ENCODE measurements at places on chromosomes 12 and 14. TPM values are rescaled to one million over a fixed set of nuclear protein-coding genes. Genes with fewer than 3 reads are reported as not detected.
A peak's percentile ranks its signal among the peaks of the same experiment; 100 is the strongest.

Gene CFAP73
- not detected for total RNA-seq

Gene COX8C
- total RNA-seq: not detected

Gene TAS2R43
- 0.53 TPM for total RNA-seq

Gene MYBPC1
- not detected for total RNA-seq

Gene RNF212B
- total RNA-seq: not detected

Gene GNB3
- total RNA-seq: 5.2 TPM

GRCh38 chr12:132450418-132451171 lies 39.4 kb upstream of the FBRSL1 start:
- H3K36me3 ChIP-seq: no peaks in the 10 kb centered on the region
- no peak overlapping the region for H3K27ac ChIP-seq
- H3K4me1 ChIP-seq: no peaks in the 10 kb centered on the region
- DNase-seq: no peak
- H3K4me3 ChIP-seq: no peak overlapping the region

- H3K4me3 ChIP-seq: no peak overlapping the region
- H3K36me3 ChIP-seq: no peaks in the 10 kb centered on the region
- H3K27me3 ChIP-seq: no peaks in the 10 kb centered on the region
- H3K27ac ChIP-seq: peak overlapping the region; percentile 43
- peaks cover 28% of the 10 kb centered on the region for H3K4me1 ChIP-seq
These were observed 540.0 kb upstream of the TBX3 start for GRCh38 chr12:115223991-115224390.

DNA sequence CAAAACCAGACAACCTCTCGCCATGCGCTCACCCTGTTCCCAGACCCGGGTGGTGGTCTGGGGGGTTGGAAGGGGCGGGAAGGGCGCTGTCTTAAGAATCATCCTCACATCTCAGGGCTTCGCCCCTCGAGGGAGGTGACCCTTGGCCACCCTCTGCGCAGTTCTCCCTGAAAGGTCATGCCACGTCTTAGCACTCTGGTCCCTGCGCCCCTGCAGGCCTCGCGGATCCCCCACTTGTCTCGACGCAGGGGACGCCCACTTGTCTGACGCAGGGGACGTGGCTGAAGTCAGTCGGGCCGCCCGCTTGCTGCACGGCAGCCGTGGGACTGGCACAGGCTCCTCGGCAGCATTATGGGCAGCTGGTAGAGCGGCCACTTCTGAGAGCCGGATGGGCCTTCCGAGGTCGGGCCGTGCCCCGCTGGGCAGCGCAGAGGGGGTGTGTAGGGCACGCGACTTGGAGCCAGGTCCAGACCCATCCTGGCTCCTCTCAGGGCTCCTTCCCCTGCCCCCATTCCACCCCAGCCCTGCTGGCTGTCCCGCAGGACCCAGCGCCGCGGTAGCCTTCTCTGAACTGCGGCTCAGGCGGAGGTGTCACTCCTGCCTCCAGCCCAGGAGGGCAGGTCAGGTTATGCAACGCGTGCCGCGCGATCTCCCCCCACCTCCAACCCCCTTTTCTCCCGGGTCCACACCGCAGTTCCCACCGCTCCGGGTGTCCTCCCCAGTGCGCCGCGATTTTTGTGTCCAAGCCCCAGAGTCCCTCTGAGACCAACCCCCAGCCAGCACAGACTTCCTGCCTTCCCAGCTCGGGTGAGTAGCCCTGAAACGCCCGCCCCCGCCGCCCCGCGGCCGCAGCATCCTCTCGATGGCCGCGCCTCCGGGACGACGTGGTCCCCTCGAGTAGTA lies 40.9 kb upstream of the CAPRIN2 start:
- no peaks in the 10 kb centered on the region for H3K4me1 ChIP-seq
- DNase-seq: peak; percentile 86
- H3K27me3 ChIP-seq: peaks cover 11% of the 10 kb centered on the region
- H3K36me3 ChIP-seq: no peaks in the 10 kb centered on the region

DNA sequence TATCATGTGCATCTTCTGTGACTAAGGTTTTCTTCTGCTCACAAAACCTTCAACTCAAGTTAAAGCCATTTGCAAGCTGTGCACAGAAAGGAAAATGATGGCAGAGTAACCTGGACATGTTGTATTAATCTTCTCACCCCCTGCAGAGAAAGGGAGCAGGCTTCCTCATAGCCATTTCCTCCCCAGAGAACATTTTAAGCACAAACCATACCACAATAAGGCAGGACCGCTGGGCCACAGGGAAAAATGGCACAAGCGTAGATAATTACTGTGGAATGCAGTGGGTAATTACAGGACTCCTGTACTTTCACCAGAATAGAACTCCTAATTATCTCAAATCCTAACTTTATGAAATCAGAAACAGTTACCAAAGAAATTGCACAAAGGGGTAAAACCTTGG lies 215.7 kb downstream of the KIF21A start:
- DNase-seq: peak; percentile 1
- H3K27me3 ChIP-seq: no peaks in the 10 kb centered on the region
- H3K36me3 ChIP-seq: no peaks in the 10 kb centered on the region
- no peaks in the 10 kb centered on the region for H3K4me1 ChIP-seq
- H3K4me3 ChIP-seq: no peak overlapping the region
- no peak overlapping the region for H3K27ac ChIP-seq

DNA sequence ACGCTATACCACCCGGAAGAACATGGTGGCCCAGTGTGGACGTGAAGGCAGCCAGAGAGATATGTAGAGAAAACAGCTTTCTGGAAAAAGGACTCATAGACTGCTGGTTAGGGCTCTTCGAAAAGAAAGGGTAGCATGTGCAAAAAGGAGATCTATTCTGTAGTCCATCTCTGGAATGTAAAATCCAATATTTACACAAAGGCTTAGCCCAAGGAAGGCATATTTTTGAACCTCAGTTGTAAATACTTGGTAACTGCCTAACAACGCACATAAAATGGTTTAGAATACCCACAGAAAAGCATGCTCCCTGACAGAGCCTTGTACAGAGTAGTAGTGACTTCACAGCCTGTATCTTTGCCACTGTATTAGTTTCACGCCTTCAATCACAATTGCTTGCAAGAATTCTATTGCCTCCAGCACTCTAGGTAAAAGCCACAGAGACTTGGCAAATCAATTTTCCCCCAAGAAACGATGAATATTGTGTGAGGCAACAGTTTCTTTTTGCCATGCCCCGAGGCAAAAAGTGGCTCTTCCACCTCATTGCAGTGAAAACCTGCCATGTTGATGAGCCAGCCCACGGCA lies 59.2 kb downstream of the TRIM9 start:
- no peak overlapping the region for H3K27ac ChIP-seq
- DNase-seq: no peak
- H3K4me3 ChIP-seq: no peak overlapping the region
- no peaks in the 10 kb centered on the region for H3K4me1 ChIP-seq

DNA sequence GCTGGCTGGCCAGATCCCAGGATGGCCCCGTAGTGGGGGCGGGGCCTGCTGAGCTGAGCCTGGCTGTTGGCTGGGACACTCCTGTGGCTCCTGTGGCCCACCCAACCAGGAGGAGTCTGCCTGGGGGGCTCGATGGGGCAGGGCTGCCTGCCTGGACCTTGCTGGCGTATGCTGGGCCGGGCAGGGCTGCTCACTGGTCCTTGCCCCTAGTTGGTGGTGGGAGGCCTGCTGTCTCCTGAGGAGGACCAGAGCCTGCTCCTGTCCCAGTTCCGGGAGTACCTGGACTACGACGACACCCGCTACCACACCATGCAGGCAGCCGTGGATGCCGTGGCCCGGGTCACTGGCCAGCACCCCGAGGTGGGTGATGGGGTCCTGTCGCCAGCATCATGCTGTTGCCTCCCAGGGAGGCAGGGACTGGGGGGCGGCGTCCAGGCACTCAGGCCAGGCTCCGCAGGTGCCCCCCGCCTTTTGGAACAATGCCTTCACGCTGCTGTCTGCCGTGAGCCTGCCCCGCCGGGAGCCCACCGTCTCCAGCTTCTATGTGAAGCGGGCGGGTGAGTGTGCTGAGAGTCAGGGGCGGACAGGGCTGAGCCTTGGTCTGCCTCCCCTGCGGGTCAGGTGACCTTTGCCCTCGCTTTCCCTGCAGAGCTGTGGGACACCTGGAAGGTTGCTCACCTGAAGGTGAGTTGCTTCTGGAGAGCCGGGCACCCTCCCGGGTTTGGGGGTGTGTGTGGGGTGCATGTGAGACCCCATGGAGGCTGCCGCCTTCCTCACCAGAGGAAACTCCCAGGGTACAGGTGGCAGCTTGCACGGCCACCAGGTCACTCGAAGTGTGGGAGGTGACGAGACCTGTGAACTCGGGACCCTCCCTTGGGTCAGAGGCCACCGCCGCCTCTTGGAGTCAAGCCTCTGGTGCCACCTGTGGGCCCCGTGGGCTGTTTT lies 3.4 kb downstream of the NOC4L start:
- H3K27me3 ChIP-seq: no peaks in the 10 kb centered on the region
- no peak overlapping the region for H3K4me3 ChIP-seq
- H3K36me3 ChIP-seq: no peaks in the 10 kb centered on the region
- no peak overlapping the region for H3K27ac ChIP-seq
- DNase-seq: no peak

DNA sequence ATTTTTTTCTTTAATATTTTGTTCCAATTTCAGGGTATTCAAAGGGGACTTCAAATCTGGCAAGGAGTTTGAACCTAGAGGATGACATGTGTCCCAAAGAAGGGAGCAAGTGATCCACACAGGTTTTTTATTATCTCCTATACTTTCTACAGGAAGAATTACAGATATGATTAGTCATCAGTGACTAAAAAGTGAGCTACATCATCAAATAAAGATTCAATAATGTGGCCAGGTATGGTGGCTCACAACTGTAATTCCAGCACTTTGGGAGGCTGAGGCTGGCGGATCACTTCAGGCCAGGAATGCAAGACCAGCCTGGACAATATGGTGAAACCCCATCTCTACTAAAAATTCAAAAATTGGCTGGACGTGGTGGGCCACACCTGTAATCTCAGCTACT lies 24.2 kb downstream of the GLT8D2 start:
- no peak overlapping the region for H3K27ac ChIP-seq
- no peaks in the 10 kb centered on the region for H3K4me1 ChIP-seq
- H3K36me3 ChIP-seq: no peaks in the 10 kb centered on the region
- no peaks in the 10 kb centered on the region for H3K27me3 ChIP-seq
- DNase-seq: no peak

DNA sequence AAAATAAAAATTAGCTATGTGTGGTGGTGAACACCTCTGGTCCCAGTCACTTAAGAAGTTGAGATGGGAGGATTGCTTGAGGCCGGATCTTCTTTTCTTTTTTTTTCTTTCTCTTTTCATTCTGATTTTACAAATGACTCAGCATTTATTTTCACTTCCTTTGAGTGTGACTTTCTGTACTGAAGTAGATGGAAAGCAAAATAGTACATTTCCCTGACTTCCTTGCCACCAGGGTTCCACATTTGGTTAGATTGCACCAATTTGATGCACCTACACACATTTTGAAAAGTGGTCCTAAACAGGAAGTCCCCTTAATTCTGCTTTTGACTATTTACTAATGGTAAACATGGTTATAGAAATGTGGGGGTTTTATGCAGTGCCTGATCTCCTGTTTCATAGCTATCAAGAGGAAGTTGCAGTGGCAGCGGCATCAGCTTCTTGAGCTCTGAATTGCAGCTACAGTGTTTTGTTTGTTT lies 13.0 kb upstream of the LEMD3 start:
- no peak overlapping the region for H3K27ac ChIP-seq
- H3K27me3 ChIP-seq: peaks cover 29% of the 10 kb centered on the region
- H3K4me1 ChIP-seq: no peaks in the 10 kb centered on the region
- no peaks in the 10 kb centered on the region for H3K36me3 ChIP-seq
- no peak overlapping the region for H3K4me3 ChIP-seq

DNA sequence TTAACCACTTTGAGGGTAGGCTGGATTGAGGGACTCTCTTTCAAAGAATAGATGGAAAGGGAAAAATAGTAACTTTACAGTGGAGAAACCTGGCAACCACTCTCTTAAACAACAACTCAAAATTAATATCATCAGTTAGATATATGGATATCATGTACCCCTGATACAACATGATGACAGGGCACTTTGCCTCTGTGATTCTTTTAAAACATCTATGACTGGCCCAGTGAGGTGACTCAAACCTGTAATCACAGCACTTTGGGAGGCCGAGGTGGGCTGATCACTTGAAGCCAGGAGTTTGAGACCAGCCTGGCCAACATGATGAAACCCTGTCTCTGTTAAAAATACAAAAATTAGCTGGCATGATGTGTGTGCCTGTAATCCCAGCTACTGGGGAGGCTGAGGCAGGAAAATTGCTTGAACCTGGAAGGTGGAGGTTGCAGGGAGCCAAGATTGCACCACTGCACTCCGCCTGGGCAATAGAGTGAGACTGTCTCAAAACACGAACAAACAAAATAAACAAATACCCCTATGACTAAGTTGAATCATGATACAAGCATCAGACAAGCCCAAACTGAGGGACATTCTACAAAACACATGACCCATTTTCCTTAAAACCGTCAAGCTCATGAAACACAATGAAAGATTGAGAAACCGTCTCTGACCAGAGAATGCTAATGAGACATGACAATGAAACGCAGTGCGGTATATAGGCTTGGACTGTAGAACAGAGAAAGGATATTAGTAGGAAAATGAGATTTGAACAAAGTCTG lies 26.4 kb upstream of the SLC7A8 start:
- no peak overlapping the region for H3K27ac ChIP-seq
- no peaks in the 10 kb centered on the region for H3K27me3 ChIP-seq
- H3K4me1 ChIP-seq: no peaks in the 10 kb centered on the region
- DNase-seq: no peak
- no peaks in the 10 kb centered on the region for H3K36me3 ChIP-seq

GRCh38 chr12:75481013-75481705 lies 604 bp downstream of the GLIPR1 start:
- H3K4me1 ChIP-seq: no peaks in the 10 kb centered on the region
- no peak for DNase-seq
- H3K27me3 ChIP-seq: no peaks in the 10 kb centered on the region
- H3K27ac ChIP-seq: no peak overlapping the region

DNA sequence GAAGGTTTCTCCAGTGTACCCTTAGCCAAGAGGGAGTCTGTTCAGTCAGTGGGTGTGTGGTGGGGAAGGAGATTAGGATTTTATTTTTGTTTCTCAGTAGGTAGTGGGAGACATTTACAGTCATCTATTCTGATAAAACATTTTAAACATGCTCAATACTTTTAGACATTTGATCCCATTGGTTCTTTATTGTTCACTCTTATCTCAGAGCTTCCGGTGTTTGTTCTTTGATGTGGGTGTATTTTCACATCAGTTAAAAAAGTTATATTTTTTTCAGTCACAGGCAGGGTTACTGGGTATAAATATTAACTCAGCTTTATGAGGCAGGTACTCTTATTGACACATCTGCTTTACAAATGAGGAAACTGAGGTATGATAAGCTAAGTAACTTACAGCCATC lies 43.3 kb upstream of the LRRK2 start:
- no peak for DNase-seq
- no peak overlapping the region for H3K27ac ChIP-seq
- no peaks in the 10 kb centered on the region for H3K4me1 ChIP-seq
- H3K27me3 ChIP-seq: no peaks in the 10 kb centered on the region
- H3K36me3 ChIP-seq: no peaks in the 10 kb centered on the region

DNA sequence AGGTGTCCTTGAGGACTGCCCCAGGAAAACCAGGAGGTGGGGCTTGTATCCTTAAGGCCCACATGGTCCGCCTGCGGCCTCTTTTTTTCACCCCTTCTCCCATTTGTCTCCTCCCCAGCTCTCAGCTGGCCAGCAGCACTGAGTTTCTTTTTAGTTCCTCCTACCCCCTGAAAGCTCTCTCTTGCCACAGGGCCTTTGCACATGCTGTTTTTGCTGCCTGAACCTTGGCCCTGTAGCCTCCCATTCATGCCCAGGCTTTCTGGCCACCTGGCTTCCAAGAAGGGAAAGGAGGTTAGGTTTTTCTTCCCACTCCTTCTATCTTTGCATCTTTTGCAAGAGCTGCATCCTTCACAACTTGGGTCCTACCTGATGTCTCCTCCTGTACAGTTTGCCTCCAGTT lies 358.1 kb downstream of the VRK1 start:
- DNase-seq: no peak
- H3K4me1 ChIP-seq: no peaks in the 10 kb centered on the region
- H3K36me3 ChIP-seq: no peaks in the 10 kb centered on the region
- H3K4me3 ChIP-seq: no peak overlapping the region

- H3K27ac ChIP-seq: no peak overlapping the region
- DNase-seq: no peak
- H3K27me3 ChIP-seq: no peaks in the 10 kb centered on the region
These were observed 2.4 kb upstream of the DGLUCY start for GRCh38 chr14:91111443-91111842.
